M059J (cell line): ENCODE measurements at places on chromosomes 3 and 15.

DNA sequence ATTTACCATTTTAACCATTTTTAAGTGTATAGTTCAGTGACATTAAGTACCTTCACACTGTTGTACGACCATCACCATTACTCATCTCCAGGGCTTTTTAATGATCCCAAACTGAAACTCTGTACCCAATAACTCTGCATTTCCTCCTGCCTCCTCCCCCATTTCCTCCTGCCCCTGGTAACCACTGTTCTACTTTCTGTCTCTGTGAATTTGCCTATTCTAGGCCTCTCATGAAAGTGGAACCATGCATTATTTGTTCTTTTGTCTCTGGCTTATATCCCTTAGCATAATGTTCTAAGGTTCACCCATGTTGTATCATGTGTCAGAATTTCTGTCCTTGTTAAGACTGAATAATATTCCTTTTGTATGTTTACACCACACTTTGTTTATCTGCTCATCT, 154.2 kb downstream of the MECOM start:
- DNase-seq: no peak

DNA sequence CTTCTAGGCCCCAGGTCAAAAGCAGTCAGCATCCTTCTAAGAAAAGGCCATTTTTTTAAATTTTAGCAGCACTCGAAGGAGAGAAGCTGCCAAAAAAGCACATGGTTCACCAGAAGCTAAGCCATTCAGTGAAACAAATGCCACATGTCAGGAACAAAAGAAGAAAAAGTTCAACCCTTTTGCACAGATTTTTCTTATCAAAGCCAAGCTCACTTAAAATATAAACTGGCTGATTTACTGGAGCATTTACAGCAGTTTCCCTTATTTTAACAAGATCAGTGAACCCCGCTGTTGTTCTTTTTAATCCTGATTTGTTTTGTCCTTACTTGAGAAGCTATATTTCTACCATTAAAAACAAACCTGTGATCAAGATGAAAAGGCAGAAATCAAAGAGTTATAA, 46.5 kb upstream of the SYNPR start:
- DNase-seq: no peak

- peak; percentile 25 for DNase-seq
Observed at GRCh38 chr15:96171853-96172296, 158.6 kb upstream of the NR2F2 start.

DNA sequence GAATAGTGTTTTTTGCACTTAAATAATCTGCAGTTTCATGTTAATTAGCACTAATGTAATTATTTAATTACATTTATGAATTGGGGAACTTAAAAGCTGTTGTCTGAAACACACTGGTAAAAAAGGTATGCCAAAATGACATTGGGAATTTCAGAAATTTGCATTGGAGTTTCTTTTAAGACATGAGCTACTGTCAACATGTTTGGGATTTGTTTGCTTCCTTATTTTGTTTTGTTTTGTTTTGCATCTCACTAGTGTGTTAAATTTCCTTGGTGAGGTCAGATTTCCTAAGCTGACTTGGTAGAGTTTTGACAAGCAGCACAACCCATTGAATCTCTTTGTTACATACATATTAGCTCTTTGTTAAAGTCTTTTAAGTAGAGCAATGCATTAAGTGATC, 119.4 kb downstream of the IQCH start:
- DNase-seq: no peak

- no peak for DNase-seq
Observed at GRCh38 chr15:43625106-43625505, 6.5 kb upstream of the STRC start.

- peak; percentile 87 for DNase-seq
Observed at GRCh38 chr3:115321400-115321805, 174.3 kb upstream of the ZBTB20 start.

- DNase-seq: no peak
Observed at GRCh38 chr3:16406579-16406978, 106.9 kb downstream of the RFTN1 start.

- DNase-seq: no peak
Observed at GRCh38 chr15:90641581-90642463, 75.3 kb upstream of the BLM start.
